ENCODE measurements at places on chromosomes 12 and 14. TPM values are rescaled to one million over a fixed set of nuclear protein-coding genes. Genes with fewer than 3 reads are reported as not detected.

The KRT5 gene
- total RNA-seq = not detected

DNA sequence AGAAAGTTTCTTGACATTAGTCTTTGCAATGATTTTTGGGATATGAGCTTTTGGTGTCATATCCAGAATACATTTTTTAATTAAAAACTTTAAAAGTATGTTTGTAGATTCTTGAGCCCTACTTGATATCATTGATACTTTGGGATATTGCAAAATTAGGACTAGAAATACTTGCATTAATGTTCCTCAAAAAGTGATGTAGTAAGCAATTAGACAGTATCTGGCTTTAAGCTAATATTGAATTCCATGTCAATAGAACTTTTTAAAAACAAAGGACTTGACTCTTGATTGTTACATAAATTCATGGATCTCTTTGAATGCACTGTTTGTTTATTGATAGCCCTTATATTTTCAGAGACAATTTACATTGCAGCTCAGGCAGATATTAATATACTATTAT lies 15.6 kb downstream of the PEX5 start:
- no peak for DNase-seq

The KLRC4 gene
- total RNA-seq = not detected

The RPGRIP1 gene
- under 0.01 TPM for total RNA-seq

DNA sequence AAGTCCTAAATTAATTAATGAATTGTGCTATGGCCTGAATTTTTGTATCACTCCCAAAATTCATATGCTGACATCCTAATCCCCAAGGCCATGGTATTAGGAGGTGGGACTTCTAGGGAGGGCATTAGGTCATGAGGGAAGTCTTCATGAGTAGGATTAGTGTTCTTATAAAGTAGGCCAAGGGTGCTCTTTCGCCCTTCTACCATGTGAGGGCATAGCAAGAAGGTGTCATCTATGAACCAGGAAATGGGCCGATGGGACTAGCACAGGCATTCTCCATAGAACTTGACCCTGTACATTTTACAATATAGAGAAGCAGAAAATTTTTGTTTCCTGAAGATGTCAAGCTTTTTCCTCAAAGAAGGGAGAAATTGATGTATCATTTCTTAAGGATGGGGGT lies 12.5 kb downstream of the SYT10 start:
- no peak for DNase-seq

DNA sequence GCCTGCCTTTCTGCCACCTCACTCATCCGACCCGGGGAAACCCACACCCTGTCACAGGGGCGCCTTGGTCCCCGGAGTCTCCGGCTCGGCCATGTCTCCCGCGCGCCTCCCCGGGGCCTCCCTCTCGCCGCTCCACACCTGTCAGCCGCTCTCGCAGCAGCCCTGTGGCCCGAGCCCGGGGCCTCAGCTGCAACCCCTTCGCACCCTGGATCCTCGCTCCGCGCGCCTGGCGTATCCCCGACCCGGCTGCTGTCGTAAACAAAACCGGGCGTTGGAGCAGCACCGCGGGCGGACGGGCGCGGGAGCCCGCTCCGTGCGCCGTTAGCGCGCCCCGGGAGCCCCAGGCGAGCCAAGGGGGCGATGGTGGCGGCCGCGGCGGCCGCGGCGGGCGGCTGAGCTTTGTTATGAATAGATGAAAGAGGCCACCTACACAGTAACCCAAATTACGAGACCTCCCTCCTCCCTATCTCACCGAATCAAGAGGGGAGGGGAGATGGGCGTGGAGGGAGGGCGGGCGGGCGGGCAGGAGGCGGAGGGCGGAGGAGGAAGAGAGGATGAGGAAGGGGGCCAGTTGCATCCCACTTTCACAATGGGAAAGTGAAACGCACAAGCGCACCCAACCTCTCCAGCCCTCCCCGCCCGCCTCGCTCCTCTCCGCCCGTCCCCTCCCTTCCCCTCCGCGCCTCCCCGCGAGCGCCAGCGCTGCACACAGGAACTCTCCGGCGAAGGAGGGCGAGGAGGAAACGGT lies at the start of gene PLXNC1:
Gene PLXNC1 (plus strand): TSS at position 587 of the 748 bp plus-strand sequence. CDS start 395 bp downstream, outside the sequence.
- peak; percentile 80 for DNase-seq

DNA sequence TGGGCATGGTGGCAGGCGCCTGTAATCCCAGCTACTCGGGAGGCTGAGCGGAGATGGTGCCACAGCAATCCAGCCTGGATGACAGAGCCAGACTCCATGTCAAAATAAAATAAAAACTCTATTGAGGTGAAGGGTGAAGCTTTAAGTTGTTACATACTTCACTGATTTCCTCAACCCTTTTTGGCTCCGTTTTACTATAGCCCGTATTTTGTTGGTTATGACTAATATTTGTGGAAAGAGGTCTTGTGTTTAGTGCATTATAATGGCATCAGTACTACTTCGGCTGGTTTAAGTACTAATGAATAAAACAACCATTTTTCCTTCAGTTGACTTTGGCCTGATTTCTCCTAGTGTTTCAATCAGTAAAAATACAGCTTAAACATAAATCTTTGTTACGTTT lies 27.0 kb upstream of the SLC2A14 start:
- DNase-seq = no peak

The RNF212B gene
- total RNA-seq = not detected

The KLRG1 gene
- total RNA-seq = 27.7 TPM

The NKX2-1 gene
- total RNA-seq = not detected

The PTPRR gene
- total RNA-seq = 0.27 TPM

DNA sequence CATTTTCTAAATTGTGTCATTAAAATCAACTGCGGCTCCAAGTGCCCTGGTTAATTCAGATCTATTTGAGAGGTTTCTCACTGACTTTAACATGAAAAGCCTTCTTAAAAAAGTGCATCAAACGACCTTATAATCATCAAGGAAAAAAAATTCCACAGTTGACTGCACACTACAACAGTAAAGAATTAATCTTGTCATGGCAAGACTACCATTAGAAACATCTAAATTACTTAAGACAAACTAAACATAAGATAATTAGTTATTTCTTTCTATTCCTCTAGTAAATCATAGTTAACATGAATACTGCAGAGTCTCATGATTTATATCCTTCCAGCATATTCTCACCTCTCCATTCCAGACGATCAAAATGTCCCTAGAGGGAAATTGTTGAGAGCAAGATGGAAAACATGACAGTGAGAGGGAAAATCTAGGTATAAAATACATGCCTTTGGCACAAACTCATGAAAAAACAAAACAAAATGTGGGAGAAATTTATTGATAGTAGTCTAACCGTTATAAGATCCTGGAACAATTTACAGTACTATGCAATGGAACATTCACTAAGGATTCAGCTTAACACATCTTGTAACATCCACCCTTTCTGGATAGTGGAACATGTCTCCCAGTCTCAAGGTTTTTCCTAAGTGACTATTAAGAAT lies 112.5 kb downstream of the PRKD1 start:
- no peak for DNase-seq

The MYH6 gene
- total RNA-seq = under 0.01 TPM

The KRT80 gene
- under 0.01 TPM for total RNA-seq

- DNase-seq = no peak
Observed at GRCh38 chr12:86774841-86775388, 518.7 kb upstream of the MGAT4C start.

DNA sequence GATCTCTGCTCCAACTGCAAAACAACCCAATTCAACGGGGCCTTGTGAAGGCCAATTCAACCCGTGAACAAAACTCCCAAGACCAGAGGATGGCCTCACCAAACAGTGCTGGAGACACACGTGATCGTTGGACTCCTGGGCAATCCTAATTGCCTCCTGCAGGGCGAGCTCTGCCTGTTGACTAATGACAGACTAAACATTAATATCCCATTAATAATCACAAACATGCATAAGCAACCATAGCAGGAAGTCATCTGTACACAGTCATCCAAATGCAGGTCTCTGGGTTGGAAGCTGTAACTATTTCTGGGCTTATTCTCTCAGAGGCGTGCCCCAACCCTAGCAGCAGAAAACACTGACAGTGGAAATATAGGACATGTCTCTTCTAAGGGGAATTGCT lies 21.0 kb downstream of the ANAPC5 start:
- DNase-seq = no peak

DNA sequence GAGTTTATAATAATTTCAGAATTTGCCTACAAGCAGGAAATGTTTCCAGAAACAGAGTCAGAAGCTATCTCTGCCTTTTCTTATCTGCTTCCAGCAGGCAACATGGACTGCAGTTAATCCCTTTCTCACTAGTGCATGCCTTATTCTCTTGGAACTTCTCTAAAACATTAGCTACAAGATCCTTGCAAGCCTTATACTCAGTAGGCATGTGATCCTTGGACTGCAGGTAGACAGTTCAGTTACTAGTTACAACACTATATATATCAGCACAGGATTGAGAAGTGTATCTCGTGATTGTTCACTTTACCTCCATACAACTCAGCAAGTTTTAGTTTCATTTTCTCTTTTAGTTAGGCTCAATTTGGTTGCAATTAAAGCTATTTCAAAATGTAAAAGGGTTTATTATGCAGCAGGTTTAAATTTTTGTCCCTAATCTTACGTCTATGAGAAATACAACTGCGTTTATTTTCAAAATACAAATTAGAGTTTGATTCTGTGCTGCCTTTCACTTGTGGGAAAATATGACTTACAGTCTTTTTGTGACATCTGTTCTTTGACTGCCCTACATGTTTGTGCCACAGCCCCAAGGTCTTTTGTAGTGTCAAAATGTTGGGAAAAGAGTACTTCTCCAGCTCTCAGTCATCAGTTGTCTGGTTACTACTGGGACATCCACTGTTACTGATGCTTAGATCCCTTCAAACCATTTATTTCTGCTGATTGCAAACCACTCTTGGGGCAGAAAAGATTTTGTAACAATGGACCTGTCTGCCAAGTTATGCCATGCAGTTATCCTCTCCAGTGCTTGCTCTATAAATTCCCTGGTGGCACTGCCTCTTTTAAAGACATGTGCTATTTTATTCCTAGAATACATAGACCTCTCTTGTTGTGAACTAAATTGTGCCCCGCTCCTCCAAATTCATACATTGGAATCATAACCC lies 709.0 kb upstream of the FOXG1 start:
- DNase-seq = peak; percentile 18

The IRAK3 gene
- 28.3 TPM for total RNA-seq

DNA sequence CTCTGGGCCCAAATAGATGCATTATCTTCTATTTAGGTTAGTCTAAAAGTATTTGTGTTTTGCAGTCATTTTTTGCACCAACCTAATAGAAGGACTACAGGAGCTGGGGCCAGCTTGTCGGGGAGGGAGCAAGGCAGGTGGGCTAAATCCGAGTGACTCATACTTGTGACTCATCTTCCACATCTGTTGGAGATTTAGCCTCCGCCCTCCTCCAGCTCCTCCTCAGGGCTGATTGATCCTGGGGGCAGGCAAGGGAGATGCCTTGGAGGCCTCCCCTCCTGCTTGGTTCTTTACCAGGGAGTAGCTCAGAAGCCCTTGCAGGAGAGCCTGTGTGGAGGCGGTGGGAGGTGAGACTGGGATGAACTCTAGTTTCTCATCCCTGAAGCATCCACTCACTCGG lies 27.9 kb downstream of the RHOF start:
- no peak for DNase-seq

The SPIC gene
- not detected for total RNA-seq

GRCh38 chr12:108690542-108691174 lies 40.7 kb downstream of the CORO1C start:
- DNase-seq = no peak

DNA sequence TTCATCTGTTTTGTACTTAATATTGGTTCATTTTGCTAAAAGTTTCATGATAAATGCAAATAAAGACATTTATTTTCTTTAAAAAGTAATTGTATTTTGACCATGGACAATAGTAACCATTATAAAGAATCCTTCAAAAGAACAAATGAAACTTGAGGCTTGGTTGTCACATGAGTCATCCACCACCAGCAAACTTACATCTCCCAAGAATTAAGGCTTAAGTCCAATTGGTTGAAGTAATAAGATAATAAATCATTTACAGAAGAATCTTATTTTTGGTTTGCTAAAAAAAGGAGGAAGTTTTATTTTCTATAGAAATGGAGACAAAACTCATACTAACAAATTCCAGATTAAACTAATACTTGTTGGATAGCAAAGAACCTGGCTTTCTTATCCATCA lies 84.8 kb upstream of the KITLG start:
- no peak for DNase-seq

DNA sequence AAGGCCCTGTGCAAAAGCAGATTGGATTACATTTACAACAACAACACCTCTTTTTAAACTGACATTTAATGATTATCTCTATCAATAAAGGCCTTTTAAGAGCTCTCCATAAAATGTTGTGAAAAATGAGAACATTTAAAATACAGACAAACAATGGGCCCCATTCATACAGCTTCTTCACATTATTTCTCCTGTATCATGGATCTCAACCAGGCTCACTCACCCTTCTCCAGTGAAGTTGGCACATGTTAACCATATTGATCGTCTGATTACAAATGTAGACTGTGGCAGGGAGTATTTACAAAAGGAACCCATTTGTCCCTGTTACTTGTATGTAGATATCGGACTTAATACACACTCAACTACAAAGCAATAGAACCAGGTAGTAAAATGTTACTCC lies 220.2 kb upstream of the BTG1 start:
- no peak for DNase-seq

DNA sequence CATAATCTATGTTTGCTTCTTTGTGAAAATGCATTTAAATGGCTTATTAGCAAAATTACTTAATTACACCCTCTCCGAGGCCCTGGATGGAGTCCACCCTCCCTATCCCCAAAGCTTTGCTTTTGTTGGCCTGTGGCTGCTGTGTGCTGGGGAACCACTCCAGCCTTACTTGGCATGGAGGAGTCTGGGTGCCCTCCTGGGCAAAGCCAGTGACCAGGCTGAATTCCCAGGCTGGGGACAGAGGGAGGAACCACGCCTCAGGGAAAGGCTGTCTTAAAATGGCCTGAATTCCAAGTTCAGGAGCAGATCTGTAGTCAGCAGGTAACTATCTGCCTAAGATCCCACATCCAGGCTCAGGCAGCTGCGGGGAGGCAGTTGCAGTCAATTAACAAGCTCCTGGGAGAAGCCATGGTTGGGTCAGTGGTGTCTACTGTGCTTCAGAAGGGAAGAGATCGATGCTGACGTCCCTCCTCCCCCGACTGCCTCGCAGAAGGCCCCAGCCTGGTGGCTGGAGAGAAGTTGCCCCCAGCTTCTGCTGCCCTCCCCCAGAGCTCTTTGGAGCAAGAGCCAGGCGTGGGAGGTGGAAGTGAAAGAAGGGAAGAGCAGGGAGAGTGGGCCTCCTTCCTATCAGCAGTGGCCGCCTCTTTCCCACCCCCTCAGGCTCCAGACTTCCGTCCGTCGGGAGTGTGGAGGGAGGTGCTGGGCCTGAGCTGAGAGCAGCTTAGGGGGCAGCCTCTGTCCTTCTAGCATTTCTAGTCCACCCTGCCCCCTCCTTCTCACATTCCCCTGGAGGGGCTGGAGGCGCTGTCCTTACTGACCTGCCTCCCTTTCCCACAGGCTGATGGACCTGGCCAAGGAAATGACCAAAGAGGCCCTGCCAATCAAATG lies 11.3 kb downstream of the VASH1 start:
- no peak for DNase-seq

The A2ML1 gene
- under 0.01 TPM for total RNA-seq

DNA sequence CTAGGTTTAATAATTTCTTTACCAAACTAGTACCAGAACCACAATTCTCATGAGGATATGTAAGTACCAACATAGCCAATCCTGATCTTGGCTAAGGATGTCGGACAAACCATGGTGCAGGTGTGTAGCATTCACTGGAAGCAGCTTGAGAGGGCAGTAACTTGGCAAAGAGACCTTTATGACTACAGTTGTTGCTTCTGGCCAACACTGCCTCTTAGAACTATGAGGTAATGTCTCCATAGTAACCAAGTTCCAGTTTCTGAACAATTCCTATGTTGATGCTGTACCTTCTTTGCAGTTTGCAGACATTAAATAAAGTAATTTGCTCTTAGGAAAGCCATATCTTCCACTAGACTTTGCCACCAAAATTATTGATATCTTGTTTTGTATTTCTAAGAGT lies at the start of gene LMNTD1:
Gene LMNTD1 (minus strand): TSS at position 186 of the 400 bp plus-strand sequence. CDS start 324 bp downstream, outside the sequence.
- no peak for DNase-seq

Data from hematopoietic multipotent progenitor cell (in vitro differentiated cells).